ENCODE measurements at places on chromosomes 7 and 10.

DNA sequence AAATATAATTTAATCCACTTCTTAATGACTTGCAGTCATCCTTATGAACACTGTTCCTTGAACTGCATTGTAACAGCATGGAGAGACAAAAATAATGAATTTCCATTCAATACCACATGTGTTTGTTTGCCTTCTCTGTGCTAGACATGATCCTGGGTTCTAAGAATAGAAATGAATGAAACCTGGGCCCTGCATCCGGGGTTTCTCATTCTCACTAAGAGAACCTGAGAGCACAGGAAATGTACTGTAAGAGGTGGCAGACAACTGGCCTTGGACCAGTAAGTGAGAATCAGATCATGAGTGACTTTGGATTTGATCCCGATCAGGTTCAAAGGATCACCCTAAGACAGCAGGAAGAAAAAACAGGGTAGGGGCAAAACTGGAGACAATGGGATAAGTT, 37.2 kb upstream of the CUL1 start:
- DNase-seq: no peak

- no peak for DNase-seq
Measured at GRCh38 chr7:41882745-41883420, 180.0 kb upstream of the INHBA start.

DNA sequence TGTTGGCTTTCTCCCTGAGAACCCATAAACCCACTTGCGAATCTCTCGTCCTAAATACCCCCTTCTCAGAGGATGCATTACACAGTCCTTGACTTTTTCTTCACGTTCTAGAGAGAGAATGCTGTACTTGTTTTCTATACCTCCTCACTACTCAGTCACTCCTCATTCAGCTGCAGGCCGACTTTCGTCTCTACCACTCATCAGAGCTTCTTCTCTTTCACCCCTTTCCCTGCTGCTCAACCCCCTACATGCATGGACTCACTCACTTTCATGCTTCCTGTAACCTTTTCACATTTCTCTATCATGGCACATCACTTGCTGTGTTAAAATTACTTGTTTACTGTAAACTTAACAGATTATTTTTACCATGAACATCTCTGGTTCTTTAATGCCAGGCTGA, 19.8 kb downstream of the MDFIC start:
- DNase-seq: no peak

DNA sequence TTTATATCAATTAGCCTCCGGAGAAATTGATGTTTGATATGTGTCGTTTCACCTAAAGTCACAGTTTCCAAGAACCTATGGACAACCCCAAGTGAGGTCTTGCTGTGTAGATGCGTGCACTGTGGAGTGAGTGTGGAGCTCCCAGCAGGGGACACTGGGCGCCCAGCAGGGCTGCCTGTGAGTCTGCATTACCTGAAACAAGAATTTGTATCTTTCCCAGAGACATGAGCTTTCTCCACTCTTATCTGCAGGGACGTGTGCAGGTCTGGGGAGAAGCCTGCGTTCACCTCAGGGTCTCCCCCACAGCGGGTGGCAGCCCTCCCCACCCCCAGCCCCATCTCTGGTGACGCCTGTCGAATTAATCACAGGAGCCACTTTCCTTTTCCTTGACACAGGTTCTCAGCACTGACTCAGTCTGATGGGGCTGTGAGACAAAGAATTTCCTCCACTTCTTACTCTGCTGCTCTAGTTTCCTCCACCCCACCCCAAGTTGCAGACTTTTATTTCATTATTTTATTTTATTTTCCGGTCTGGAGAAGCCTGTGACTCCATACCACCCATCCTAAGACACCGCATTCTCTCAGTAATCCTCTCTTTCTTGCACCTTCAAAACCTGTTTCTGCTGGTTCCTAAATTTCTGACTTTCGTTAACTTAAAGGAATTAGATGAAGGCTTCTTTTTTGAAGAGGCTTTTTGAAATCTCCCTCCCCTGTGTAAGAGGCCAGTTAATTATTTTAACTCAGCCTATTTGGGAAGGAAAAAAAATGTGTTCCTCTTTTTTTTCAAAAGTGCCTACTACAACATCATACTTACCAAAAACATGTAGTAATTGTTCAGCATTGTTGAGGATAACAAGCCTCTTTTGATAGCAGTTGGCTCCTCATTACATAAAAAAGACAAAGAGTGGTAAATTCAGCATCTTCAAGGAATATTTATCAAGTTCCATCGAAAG, 17.0 kb upstream of the INSIG1 start:
- DNase-seq: no peak

GRCh38 chr10:47009215-47009838, 98.1 kb downstream of the PTPN20 start:
- no peak for DNase-seq

- no peak for DNase-seq
Measured at GRCh38 chr7:16356301-16356958, 64.9 kb downstream of the CRPPA start.

- DNase-seq: no peak
Measured at GRCh38 chr10:133312016-133312768, 3.5 kb downstream of the ZNF511 start.

- DNase-seq: peak; percentile 63
Measured at GRCh38 chr10:71486484-71487114, 89.9 kb downstream of the CDH23 start.

DNA sequence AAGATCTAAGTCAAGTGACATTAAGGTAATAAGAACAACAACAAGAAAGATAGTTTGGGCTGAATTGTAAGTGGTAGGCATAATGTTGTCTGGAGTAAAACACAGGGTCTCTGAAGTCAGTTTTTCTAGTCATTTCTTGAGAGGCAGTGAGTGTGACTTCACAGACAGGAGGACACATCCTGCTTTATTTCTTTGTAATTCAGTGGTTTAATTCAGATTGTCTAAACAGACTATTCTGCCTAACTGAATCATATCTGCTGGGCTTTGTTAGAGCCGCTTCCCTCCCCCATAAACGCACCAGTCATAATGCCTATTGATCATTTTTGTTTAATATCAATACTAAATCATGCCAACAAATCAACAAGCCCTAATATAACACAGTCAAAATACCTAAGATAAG, 46.8 kb downstream of the AGK start:
- no peak for DNase-seq

- no peak for DNase-seq
Measured at GRCh38 chr10:51897560-51897959, 198.2 kb upstream of the CSTF2T start.

DNA sequence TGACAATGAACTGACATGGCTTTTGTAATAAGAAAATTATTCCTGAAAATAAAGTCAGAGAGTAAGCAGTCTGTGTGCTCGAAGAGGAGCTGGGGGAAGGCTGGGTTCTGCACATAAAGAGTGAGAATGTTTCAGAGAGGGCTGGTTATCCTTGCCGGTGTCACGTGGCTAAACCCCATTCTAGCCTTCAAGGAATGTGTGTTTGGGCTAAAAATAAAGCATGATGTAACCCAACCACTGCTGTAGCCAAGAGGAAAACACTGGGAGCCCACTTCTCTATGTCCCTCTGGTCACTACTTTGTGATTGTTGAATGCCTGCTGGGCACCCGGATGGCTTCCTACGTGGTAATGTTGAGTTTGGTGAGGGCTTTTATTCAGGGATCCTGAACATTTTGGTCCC, 23.5 kb downstream of the WDFY4 start:
- DNase-seq: no peak
